ENCODE measurements at places on chromosomes 1 and 21. TPM values are rescaled to one million over a fixed set of nuclear protein-coding genes. Genes with fewer than 3 reads are reported as not detected.

HSD11B1 gene
- not detected for total RNA-seq

EXTL1 gene
- total RNA-seq, result 1.2 TPM

PTGFR gene
- 0.43 TPM for total RNA-seq

MCOLN3 gene
- total RNA-seq, result 7.2 TPM

HSPB7 gene
- not detected for total RNA-seq

FMO2 gene
- total RNA-seq, result not detected

CTSK gene
- 2.8 TPM for total RNA-seq

CYYR1 gene
- total RNA-seq, result 25.6 TPM

CHRNB2 gene
- total RNA-seq, result 5.3 TPM

KPRP gene
- total RNA-seq, result not detected

S100A1 gene
- 0.66 TPM for total RNA-seq

ZYG11A gene
- 4.3 TPM for total RNA-seq

MAD2L2 gene
- total RNA-seq, result 474 TPM

RNPEP gene
- 80.3 TPM for total RNA-seq

IGSF21 gene
- total RNA-seq, result 15.6 TPM

PARK7 gene
- 184 TPM for total RNA-seq

CACNA1S gene
- 0.04 TPM for total RNA-seq

ZP4 gene
- not detected for total RNA-seq

PRR9 gene
- not detected for total RNA-seq

TNFRSF14 gene
- not detected for total RNA-seq

ARTN gene
- total RNA-seq, result 10.4 TPM

CATSPERE gene
- total RNA-seq, result not detected

GNG12 gene
- total RNA-seq, result 33.0 TPM

HES3 gene
- 49.7 TPM for total RNA-seq

LCE3E gene
- not detected for total RNA-seq

HTR6 gene
- total RNA-seq, result 0.66 TPM

KLHDC7A gene
- total RNA-seq, result 19.9 TPM

UTS2 gene
- total RNA-seq, result not detected

SPRR2B gene
- not detected for total RNA-seq

CLCNKB gene
- 1.2 TPM for total RNA-seq

PRDM16 gene
- total RNA-seq, result 0.66 TPM

PGLYRP3 gene
- total RNA-seq, result not detected

WNT3A gene
- total RNA-seq, result 0.12 TPM

KMO gene
- not detected for total RNA-seq

All from GM23338 (cell line).